ENCODE measurements at places on chromosomes 12 and 14.
A peak's percentile ranks its signal among the peaks of the same experiment; 100 is the strongest.

- DNase-seq: no peak
Measured at GRCh38 chr14:39621678-39622077, 189.4 kb upstream of the FBXO33 start.

DNA sequence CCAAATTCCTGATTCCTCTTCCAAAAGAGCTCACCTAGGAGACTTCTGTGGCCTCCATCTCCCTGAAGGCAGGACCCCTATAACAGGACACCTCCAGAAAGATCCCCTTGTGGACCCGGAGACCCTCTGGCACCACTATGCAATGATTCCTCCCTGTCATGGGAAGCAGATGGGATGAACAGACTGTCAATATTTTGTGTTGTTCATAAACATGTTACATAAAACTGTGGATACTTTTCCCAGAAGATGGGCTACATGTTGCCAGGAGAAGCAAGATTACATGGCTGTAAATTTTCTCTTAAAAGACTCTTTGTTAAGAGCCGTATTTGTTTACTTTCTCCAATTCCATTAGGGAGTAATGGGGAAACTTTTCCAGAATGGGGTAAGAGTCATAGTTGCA lies 52.1 kb downstream of the TUNAR start:
- DNase-seq: no peak

- no peak for DNase-seq
Measured at GRCh38 chr12:77686760-77687159, 143.9 kb upstream of the NAV3 start.

GRCh38 chr12:132703641-132704040 lies 7.0 kb upstream of the PGAM5 start:
- DNase-seq: no peak

DNA sequence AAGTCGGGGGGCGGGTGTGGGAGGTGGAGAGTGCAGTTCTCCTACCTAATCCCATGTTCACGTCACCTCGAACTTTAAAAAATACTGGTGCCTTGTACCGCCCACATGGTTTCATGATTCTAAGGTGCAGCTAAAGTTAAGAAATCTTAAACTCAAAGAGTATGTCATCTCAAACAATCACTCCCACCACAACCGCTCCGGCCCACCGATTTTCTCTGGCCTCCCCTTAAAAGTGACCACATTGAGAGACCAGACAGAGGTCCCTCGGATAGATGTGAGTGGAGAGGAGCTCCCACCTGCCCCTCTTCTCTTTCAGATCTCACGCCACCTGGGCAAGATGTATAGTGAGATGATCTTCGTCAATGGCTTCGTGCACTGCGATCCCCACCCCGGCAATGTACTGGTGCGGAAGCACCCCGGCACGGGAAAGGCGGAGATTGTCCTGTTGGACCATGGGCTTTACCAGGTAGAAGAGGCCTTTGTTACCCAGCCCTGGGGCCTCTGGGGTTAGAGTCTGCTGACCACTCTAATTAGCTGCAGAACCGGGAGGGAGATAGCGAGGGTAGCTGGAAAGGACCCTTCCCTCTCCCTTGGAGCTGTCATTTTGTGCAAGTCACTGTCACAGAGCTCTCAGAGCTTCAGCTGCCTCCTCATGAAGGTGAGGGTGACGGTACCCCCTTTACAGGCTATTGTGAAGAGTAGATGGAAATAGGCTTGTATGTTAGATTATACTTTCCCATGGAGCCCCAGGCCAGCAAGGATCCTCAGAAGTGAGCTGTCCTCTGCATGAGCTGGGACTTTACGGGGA lies 124.4 kb downstream of the ADCK1 start:
- DNase-seq: no peak

DNA sequence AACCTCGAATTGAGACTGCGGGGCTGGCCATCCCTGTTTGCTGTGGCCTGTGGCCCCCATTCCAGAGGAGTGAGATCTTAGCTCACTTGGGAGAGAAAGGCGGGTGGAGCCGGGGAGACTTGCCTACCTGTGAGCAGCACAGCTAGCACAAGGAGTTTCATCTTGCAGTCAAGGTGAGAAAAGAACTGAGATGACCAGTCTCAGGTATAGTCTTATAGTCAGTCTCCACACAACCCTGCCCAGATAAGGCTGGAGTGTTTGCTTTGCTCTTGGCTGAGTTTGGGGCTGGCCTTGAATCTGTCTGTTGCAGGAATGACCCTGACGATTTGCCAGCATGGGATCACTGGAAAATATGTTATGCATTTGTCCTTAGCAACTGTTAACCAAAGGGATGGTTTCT lies at the start of gene PLA2G1B:
Gene PLA2G1B, minus strand, starts transcription at position 187 of the 400 bp plus-strand sequence. Its CDS starts 26 bp downstream, at position 161.
- DNase-seq: no peak

GRCh38 chr12:99201906-99202645 lies 445.5 kb upstream of the GARIN6 start:
- DNase-seq: no peak

- peak; percentile 59 for DNase-seq
Measured at GRCh38 chr14:89915114-89915878, 39.2 kb downstream of the EFCAB11 start.

GRCh38 chr12:3571724-3572123 lies 80.7 kb downstream of the PRMT8 start:
- DNase-seq: no peak

GRCh38 chr12:64400041-64400440 lies 4.2 kb upstream of the XPOT start:
- no peak for DNase-seq

DNA sequence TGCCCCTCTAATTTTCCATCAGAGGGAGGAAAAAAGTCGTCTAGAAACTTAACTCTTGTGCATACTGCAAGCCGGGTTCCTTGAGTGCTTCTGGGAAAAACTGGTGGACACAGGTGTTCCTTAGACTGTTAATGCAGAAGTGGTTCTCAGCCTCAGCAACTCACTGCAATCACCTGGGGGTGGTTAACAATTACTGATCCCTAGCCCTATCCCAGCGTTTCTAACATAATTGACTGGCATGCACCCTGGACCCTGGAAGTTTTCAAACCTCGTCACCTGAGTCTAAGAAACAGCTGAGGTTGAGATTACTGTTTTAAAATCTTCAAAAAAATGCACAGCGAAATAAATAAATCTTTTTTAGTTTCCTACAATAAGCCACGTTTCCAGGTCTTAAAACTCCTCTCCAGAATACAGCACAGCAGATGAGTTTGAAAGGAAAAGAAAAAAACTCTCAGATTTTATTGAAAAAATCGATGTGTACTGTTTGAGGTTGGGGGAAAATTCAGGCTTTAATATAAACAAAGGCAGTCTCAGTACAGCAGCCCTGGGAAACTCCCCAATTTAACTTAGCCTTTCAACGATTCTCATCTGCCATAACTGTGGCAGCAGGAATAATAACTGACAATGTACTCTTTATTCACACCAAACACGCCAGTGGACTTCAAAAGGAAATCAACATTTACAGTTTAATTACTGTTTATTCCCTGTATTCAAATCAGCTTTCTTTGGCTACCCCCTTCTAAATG lies 45.4 kb downstream of the PHLDA1 start:
- DNase-seq: no peak

GRCh38 chr12:107731366-107731765 lies 29.6 kb downstream of the PRDM4 start:
- no peak for DNase-seq

- no peak for DNase-seq
Measured at GRCh38 chr12:114316076-114316475, 89.9 kb downstream of the TBX5 start.

GRCh38 chr14:54335569-54336155 lies 61.1 kb upstream of the CDKN3 start:
- no peak for DNase-seq

DNA sequence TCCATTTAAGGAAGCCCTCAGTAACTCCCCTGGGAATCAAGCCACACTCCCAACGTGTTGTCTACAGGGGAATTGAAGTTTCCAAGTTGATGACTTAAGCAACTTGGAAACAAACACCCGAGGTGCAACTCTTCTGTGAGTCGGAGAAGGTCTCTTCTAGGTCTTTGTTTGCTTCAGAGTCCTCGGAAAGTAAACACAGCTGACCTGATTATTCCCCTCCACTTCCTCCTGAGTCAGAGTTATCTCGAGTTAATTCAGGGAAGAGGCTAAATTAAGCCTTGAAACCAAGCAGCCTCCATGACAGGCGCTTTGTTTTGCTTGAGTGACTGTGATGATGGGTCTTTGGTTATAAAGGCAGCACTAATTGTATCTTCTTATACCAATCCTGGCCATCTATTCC lies 41.8 kb downstream of the TUNAR start:
- DNase-seq: no peak

Measured in inflammatory macrophage treated with lipopolysaccharide for 4 hours (primary cell).